Sciatic nerve (tissue), 2 donors: ENCODE measurements at places on chromosomes 7 and 10. TPM values are rescaled to one million over a fixed set of nuclear protein-coding genes. Genes with fewer than 3 reads are reported as not detected.

ZCWPW1 gene
- total RNA-seq = 8.0 TPM

GRCh38 chr10:131093795-131094366 is 217.6 kb downstream of the TCERG1L start:
- no peak for DNase-seq

CALHM3 gene
- total RNA-seq = not detected

DNA sequence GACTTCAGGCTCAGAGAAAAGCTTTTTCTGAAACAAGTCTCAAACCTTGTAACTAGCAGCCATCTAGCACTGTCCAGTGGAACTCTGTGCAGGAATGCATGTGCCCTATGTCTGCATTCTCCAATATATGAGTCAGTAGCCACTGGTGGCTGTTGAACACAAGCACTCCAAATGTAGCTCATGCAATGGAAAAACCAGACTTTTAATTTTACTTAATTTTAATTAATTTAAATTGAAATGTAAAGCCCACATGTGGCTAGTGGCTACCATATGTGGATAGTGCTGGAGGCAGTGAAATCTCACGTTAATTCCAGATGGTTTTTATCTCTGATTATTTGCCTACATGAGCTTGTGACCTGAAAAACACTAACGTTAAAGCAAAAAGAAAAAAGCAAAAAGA is 225.1 kb downstream of the GATA3 start:
- DNase-seq = no peak

C7orf57 gene
- total RNA-seq = not detected

GRCh38 chr7:29281782-29282541 is 87.4 kb downstream of the CHN2 start:
- no peak for DNase-seq

RAPGEF5 gene
- total RNA-seq = 62.8 TPM

DNA sequence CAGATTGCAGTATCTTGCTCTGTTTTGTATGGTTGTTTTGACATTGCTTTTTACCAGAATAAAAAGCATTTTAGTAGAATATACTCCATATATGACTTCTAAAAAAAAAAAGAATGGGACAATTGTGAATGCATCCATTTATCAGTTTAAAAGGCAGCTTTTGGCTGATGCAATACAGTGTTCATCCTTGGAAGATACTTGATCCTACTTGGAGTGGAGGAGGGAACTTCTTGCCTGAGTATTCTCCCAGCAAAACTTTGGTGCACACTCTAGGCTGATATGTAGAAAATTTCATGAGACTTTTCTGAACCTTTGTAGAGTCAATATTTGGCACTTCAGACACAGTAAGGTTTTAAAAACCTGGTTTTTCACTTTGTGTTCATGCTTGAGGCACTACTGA is 40.2 kb downstream of the WDR11 start:
- DNase-seq = no peak

DNA sequence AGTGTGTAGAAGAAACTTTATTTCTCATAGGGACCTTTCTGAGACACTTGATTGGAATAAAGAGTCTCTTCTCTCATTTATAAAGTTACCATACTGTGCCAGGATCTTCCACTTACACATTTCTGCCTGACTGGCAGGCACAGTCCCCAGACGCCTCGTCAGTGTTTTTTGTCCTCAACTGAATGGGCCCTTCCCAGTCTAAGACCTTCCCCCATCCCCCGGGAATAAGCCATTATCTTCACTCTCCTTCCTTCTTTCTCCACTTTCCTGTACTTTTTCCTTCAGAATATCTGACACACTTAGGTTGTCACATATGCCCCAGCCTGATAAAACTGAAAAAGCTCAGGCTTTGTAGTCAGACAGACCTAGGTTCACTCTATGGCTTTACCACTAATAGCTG is 35.3 kb upstream of the KCNIP2 start:
- DNase-seq = no peak

GRCh38 chr7:28774261-28774988 is 183.7 kb downstream of the TRIL start:
- DNase-seq = no peak

DNA sequence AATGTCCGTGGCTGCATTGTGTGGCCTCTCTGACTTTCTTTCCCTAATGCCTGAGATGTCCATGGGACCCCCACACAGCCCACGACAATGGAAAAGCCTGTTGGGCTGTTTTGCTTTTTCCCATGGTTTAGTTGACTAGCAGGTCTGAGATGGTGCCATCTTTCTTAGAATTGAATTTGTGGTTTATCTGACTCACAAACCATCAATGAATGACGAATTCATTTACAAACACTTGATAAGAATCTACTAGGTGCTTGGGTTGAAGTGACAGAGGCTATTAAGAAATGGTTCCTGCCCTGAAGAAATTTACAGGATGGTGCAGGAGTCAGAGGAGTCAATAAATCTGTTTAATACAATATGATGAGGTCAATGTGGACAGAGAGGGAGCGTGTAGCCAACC is 75.4 kb downstream of the OTUD1 start:
- DNase-seq = no peak

DNA sequence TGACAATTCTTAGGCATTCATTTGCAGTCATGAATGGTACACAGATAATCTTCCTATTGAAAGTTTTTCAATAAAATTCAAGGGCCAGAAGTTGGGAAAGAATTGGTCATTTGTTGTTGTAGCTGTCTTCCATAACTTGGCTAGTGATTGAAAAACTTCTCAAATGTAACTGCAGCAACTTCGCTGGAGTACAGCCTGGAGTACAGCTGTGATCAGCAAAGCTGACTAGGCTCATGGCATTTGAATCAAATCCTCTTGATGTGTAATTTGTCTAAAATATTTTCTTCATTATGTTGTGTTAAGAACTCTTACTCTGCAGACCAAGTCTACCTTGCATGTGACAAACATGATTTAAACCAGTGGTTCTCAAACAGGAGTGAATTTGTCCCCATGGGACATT is 226.5 kb upstream of the STEAP1 start:
- no peak for DNase-seq

DGKI gene
- total RNA-seq = 2.3 TPM
